ENCODE measurements at places on chromosomes 3 and 15. TPM values are rescaled to one million over a fixed set of nuclear protein-coding genes. Genes with fewer than 3 reads are reported as not detected.

The WDR72 gene
- polyA plus RNA-seq: 0.01 TPM

The LAMB2 gene
- 127 TPM for polyA plus RNA-seq

The GOLGA8N gene
- 0.25 TPM for polyA plus RNA-seq

The KNG1 gene
- polyA plus RNA-seq: not detected

The KLHL25 gene
- 4.4 TPM for polyA plus RNA-seq

The TUSC7 gene
- polyA plus RNA-seq: not detected

The PLA2G4D gene
- polyA plus RNA-seq: 0.45 TPM

The PLCB2 gene
- 1.1 TPM for polyA plus RNA-seq

The GP9 gene
- polyA plus RNA-seq: not detected

The ZNF860 gene
- 7.9 TPM for polyA plus RNA-seq

The NR1I2 gene
- not detected for polyA plus RNA-seq

The PIGB gene
- 29.1 TPM for polyA plus RNA-seq

The BLM gene
- polyA plus RNA-seq: 4.4 TPM

The DZIP1L gene
- polyA plus RNA-seq: 1.9 TPM

The GADL1 gene
- not detected for polyA plus RNA-seq

The TIGIT gene
- polyA plus RNA-seq: not detected

The SYNPR gene
- polyA plus RNA-seq: not detected
